ENCODE measurements at places on chromosomes 2 and 18. TPM values are rescaled to one million over a fixed set of nuclear protein-coding genes. Genes with fewer than 3 reads are reported as not detected.

The PDE11A gene
- total RNA-seq = not detected

DNA sequence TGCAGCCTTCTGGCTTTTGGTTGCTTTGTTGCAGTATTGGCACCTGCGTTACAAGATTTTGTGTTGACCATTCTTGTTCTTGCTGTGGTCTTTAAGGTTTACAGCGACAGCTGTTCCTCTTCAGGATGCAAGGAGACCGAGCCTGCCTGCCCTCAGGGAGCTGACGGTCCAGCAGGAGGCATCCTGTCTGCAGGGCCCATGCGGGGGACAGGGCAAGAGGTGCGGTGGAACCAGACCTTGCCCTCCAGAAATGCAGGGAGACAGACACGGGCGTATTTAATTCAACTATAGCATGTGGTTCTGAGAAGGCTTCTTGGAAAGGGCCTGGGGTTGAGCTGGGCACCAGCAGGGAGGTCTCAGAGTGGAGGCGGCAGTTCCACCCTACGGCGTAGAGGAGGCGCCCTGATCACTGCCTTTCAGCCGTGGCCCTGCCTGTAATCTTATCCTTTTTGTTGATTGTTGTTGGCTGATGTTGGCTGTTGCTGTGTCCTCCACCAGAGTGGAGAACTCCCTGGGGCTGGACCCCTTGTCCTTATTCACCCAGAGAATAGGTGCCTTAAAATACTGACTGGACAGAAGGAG is 71.7 kb downstream of the HPCAL1 start:
- no peak for DNase-seq
- peak overlapping the region; percentile 63 for H3K27ac ChIP-seq
- H3K4me1 ChIP-seq = peaks cover 71% of the 10 kb centered on the region
- no peak overlapping the region for H3K4me3 ChIP-seq
- peaks cover 15% of the 10 kb centered on the region for H3K36me3 ChIP-seq

The PARD3B gene
- 0.88 TPM for total RNA-seq

DNA sequence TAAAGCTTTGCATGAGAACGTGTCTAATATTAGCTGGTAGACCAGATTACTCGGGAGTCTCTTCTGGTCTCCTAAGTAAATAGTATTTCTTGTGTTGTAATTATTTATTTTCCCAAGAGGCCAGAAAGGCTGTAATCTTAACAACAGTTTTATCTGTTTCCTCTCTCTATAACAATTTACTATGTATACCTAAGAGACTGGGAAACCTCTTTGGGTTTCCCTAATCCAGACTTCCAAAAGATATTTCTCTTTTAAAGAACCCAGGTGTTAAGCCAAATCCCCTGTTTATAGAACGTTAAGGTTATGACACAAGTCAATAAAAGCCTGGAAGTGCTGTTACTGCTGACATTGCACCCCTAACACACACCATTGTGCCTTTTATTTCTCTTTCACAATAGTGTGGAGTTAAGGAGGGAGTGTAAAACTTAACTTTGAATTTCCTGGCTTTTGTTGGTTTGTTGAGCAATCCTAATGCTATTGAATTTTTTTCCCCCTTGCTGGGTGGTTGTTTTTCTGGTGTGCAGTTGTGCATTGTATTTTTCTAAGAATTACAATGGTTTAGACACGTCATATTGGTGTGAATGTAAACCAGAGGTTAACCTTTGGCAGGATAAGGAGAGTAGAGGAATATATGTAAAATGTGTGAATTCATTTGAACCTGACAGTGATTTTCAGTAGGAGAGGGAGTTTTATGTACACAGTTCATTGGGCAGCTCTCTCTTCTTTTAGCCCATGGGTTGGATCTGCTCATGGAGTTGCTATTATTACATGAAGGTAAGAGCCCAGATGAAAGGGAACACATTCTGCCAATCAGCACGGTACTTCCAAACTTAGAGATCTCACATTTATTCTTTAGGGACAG is 192.8 kb downstream of the MTX2 start:
- no peaks in the 10 kb centered on the region for H3K36me3 ChIP-seq
- no peak overlapping the region for H3K4me3 ChIP-seq
- H3K27me3 ChIP-seq = peaks cover 44% of the 10 kb centered on the region
- no peak overlapping the region for H3K27ac ChIP-seq

GRCh38 chr2:37020212-37020886 is 54.0 kb upstream of the STRN start:
- peaks cover 18% of the 10 kb centered on the region for H3K36me3 ChIP-seq
- H3K27me3 ChIP-seq = no peaks in the 10 kb centered on the region
- no peak overlapping the region for H3K4me3 ChIP-seq
- DNase-seq = no peak
- H3K27ac ChIP-seq = no peak overlapping the region
- H3K4me1 ChIP-seq = no peaks in the 10 kb centered on the region

All from activated CD8-positive, alpha-beta T cell treated with anti-CD3 and anti-CD28 coated beads for 36 hours (primary cell).